CD4-positive, alpha-beta memory T cell (primary cell): ENCODE measurements at places on chromosomes 16 and 17. TPM values are rescaled to one million over a fixed set of nuclear protein-coding genes. Genes with fewer than 3 reads are reported as not detected.

DNA sequence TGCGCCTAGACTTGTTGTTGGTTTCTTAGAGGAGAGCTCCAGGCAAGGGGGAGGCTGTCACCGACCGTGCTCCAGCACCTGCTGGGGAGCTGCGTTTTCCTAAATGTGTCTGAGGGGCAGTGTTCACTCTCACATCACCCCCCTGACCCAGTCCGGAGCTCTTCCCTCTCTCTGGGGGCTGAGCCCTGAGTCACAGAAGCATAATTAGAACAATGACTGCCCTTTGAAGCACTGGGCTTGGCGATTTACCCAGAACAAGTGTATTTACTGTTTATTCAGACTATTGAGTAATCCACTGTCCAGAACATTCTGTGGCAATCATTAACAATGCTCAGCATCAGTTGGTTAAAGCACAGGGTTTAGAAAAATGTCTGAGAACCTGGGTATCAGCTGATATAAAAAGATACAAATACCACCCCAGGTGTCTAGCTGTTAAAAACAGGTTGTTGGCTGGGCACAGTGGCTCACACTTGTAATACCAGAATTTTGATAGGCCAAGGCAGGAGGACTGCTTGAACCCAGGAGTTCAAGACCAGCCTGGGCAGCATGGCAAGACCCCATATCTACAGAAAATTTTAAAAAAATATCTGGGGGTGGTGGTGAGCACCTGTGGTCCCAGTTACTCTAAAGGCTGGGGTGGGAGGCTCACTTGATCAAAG, 8.1 kb downstream of the CES4A start:
- DNase-seq: no peak

- no peak for DNase-seq
Observed at GRCh38 chr16:63617047-63617989, 1504.5 kb downstream of the CDH11 start.

GRCh38 chr17:79000396-79001189, 9.0 kb downstream of the CANT1 start:
- no peak for DNase-seq

DNA sequence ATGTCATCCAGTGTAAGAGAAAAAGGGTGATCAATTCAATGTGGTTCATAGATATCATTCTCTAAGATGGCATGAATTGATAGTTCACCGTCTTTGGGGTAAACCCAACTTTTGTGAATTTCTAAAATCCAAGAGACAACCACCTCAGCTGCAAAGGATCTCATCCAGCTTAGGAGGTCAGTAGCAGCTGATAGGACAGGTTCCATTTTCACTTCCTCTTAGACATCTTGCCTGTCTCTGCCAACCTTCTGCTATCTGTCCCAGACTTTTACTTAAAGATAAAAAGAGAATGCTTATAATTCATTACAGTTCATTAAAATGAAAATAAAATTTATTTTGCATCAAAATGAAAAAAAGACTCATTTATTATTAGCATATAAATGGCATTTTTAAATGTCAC, 468.2 kb downstream of the XYLT1 start:
- no peak for DNase-seq

GRCh38 chr17:47604598-47604927, 45.2 kb upstream of the KPNB1 start:
- DNase-seq: no peak

Gene CRHR1
- not detected for polyA plus RNA-seq

Gene SPATA22
- not detected for polyA plus RNA-seq

- no peak for DNase-seq
Observed at GRCh38 chr17:78652913-78653312, 75.7 kb upstream of the DNAH17 start.

DNA sequence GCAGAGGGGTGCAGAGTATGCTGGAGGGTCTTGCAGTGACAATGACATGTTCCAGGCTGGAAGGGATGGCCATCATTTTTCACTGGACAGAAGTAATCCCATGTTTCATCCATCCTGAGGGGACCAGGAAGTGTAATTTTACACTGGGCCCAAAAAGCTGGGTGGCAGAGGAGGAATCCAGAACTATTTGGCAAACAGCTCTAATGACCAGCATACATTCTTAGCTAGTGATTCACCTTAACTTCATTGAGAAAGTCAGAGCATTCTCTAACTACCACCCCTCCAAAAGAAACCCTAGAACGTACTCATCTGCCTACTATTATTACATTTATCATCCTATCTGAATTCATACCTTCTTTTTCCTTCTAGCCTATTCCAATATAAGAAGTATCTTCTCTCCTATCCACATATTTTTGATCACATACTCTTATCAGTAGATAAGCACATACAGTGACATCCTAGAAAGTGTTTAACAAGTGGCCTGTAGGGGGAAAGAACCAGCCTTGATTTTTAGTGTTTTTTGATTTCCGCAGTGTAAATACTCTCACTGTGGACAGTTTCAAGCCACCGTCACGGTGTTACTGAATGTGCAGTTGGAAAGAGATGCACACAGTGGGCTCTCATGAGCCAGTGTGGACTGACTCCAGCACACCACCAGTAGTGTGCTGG, 118.1 kb downstream of the FTO start:
- no peak for DNase-seq

GRCh38 chr16:81483064-81483969, 38.7 kb downstream of the CMIP start:
- DNase-seq: no peak

DNA sequence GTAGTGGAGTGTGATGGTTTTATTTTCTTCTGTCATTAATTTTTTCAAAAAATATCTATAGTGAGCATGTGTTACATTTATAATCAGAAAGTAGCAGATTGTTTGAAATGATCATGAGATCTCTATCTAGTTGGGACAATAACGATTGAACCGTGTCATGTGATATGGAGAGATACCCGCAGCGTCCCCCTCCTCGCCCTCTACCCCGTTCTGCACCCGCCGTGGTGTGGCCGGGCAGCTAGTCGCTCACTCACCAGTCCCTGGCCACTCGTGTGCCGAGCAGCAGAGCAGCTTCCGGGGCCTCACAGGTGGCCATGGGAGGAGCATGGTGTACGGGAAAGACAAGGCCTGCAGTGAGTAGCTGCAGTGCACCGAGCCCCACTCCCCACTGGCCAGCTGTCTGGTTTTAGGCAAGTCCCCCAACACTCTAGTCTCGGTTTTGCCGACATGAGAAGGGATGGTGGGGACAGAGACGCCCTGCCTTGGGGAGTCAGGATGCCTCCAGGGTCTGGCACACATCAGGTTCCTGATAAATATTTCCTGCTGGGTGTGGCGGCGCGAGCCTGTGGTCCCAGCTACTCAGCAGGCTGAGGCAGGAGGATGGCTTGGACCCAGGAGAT, 15.3 kb downstream of the MLYCD start:
- DNase-seq: no peak

- no peak for DNase-seq
Observed at GRCh38 chr17:80395402-80396151, 19.4 kb upstream of the ENDOV start.

DNA sequence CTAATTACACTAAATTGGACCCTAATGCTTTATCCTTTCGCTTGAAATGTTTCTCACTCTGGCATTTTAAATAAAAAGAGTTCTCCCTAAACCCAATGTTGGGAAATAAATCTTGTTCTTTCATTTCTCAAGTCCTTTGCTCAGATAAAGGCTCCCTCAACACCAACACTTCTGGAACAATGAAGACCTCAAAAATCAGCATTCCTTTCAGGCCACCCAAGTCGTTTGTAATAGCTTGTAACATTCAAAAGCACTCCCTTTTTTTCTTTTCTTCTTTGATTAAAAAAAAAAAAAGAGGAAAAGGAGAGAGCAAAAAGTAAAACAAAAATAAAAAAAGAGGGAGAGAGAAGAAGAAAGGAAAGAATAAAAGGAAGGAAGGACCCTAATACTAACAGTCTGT, 23.3 kb upstream of the FOXJ1 start:
- no peak for DNase-seq

Gene SGSH
- 37.8 TPM for polyA plus RNA-seq

DNA sequence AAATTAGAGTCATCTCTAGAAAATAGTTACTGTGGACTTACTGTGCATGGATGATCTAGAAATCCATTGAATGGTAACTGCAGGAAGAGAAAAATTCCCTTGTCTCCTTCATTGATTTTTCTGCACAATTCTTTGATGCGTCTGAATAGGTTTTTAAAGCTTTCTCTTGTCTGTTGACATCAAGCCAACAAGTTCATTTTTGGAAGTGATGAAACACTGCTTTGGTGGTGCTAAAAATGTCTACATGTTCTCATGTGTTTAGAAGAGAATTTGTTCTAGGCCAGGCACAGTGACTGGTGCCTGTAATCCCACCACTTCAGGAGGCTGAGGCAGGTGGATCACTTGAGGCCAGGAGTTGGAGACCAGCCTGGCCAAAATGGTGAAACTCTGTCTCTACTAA, 57.1 kb upstream of the AXIN2 start:
- no peak for DNase-seq

- DNase-seq: no peak
Observed at GRCh38 chr16:6684076-6684673, 648.5 kb upstream of the RBFOX1 start.

- peak; percentile 92 for DNase-seq
Observed at GRCh38 chr17:44210342-44211192, 8.9 kb downstream of the UBTF start.

- no peak for DNase-seq
Observed at GRCh38 chr17:1159431-1160180, 20.2 kb downstream of the ABR start.

DNA sequence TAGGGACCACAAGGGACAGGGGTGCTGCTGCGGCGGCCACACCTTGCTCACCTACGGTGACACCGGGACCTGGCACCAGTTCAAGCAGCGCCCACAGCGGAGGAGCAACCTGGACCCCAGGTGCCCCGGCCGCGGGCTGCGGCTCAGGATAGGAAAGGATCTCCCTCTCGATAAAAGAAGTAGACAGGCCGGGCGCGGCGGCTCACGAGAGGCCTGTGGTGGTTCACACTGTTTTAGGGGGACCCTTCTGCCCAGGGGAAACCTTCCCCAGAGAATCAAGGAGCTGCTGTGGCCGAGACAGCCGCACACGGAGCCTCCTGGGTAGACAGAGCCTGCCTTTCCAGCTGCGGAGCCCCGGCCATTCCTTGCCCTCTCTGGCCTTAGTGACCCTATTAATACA, 17.9 kb upstream of the ATP2A3 start:
- no peak for DNase-seq

DNA sequence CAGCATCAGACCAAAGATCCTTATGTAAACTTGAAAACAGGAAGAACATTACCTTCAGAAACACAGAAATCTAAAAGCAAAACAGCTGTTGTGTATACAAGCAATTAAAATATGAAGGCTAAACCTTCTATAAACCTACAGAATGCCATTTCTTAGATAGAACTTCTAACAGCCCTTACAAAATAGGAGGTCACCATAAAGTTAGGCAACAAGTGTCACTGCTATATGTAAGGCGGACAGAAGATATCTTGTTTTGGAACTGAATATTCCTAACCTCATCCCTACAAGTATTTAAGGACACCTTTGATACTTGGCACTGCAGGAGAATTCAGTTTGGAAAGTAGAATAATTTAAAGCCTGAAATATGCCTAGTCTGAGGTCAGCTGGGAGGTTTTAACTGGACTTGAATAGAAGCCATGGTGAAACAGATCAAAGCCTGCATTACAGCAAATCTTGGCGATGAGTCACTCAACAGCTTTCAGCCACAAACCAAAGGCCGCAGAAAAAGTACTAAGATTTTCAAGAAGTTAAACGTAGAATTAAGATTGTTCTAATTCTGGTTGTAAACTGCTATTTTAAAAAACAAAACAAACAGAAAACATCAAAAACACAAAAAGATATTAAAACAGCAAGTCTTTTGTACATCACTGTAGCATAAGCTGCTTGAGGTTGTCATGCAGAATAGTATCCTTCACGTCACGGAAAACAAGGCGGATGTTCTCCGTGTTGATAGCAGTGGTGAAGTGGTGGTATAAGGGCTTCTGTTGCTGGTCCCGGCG, 42.7 kb downstream of the GNA13 start:
- peak; percentile 45 for DNase-seq

Gene RNPS1
- polyA plus RNA-seq: 267 TPM
